ENCODE measurements at places on chromosomes 16 and 17. TPM values are rescaled to one million over a fixed set of nuclear protein-coding genes. Genes with fewer than 3 reads are reported as not detected.

The RNF157 gene
- total RNA-seq, result 1.9 TPM

The CCDC182 gene
- not detected for total RNA-seq

The CPHXL2 gene
- total RNA-seq, result not detected

The HOXB2 gene
- 53.3 TPM for total RNA-seq

The SYCE1L gene
- not detected for total RNA-seq

The FA2H gene
- not detected for total RNA-seq

The ASPA gene
- 2.6 TPM for total RNA-seq

The P2RX1 gene
- 7.3 TPM for total RNA-seq

Measured in thoracic aorta (tissue), 2 donors.